ENCODE measurements at places on chromosomes 6 and 20. TPM values are rescaled to one million over a fixed set of nuclear protein-coding genes. Genes with fewer than 3 reads are reported as not detected.

KHDC1L gene
- total RNA-seq, result not detected

GRCh38 chr20:63863798-63864544, 1.1 kb upstream of the TPD52L2 start:
- peak; percentile 84 for DNase-seq

DNA sequence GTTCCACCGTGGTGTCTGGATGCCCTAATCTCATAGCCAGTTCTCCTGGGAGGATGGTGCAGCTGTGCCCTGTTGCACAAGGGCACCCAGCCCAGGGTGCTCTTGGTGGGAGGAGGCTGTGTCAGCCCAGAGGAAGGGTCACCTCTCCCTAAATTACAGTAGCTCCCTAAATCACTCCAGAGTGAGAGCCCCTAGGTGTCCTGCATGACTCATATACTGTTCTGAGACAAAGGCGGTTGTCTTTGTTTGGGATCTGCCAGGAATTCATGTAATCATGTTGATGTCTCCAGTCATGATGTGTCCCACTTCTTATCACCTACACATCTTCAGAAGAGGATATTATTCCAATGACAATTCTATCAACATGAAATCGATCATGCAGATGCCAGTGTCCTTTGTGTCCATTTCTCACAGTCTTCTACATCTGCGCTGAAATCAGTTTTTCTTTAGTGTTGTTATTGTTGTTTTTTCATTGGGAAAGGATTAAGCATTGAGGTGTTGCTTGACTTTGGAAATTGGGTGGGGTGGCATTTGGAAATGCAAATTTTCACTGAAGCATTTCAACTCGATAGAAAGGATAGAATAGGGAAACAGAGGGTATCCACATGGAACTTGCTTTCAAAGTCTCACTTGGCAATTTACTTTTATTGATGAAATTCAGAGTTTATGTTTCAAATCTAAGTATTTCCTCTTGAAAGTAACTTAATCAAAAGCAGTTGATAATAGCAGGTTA, 19.5 kb downstream of the PERP start:
- no peak for DNase-seq

DNA sequence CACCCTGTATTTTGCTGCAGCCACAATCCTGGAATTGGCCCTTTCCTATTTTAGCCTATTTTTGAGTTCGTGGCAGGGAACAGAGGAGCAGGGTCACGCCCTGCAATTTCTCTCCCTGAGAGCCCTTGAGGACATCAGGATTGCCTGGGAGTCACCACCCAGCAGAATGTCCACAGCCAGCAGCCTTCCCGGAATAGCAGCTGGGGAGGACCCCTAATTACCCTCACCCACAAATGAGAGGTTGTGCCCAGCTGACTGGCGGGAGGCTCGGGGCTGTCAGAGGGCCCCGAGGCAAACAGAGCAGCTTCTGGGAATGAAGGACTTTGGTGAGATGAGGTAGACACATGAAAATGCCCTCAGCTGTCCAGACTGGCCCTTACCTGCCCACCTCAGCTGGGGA, 165.1 kb downstream of the PREX1 start:
- no peak for DNase-seq

TAAR9 gene
- not detected for total RNA-seq

- no peak for DNase-seq
Observed at GRCh38 chr6:80642452-80642851, 536.0 kb downstream of the BCKDHB start.

BTNL2 gene
- total RNA-seq, result not detected
